ENCODE measurements at places on chromosomes 2 and 18.

- DNase-seq, result no peak
Measured at GRCh38 chr18:61825386-61825785, 67.4 kb downstream of the RNF152 start.

DNA sequence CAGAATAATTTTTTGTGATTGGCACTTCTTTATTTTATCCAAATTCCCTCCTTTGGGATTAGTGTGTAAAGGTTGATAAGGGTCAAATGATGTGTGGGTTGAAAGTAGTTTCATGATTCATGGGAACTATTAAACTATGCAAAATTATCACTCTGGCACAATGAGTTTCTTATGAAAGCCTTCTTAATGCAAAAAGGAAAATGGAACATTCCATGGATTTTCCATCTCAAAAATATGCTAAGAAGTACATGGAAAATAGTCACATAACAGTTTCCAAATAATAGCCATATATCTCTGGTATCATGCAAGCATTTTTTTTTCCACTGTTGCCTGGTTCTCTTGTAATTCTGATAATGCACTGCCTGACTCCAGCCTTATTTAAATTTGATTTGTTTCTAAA is 639.7 kb downstream of the NR4A2 start:
- DNase-seq, result no peak

GRCh38 chr2:230759481-230760167 is 47.0 kb downstream of the CAB39 start:
- no peak for DNase-seq

DNA sequence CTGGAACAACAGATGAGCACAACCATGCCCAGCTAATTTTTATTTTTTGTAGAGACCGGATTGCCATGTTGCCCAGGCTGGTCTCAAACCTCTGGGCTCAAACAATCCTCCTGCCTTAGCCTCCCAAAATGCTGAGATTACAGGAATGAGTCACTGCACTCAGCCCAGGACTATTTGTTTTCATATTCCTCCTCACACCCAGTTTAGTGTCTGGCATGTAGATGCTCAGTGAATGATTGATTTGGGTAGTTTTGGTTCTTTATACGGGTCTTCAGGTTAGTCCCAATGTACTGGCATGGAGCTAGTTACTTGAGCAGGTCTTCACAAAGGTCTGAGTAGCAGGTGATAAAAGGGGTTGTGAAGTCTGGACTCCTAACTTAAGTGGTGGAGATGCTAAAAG is 6.2 kb downstream of the EIF2B4 start:
- DNase-seq, result no peak

- no peak for DNase-seq
Measured at GRCh38 chr2:16281451-16282335, 341.3 kb downstream of the MYCN start.

DNA sequence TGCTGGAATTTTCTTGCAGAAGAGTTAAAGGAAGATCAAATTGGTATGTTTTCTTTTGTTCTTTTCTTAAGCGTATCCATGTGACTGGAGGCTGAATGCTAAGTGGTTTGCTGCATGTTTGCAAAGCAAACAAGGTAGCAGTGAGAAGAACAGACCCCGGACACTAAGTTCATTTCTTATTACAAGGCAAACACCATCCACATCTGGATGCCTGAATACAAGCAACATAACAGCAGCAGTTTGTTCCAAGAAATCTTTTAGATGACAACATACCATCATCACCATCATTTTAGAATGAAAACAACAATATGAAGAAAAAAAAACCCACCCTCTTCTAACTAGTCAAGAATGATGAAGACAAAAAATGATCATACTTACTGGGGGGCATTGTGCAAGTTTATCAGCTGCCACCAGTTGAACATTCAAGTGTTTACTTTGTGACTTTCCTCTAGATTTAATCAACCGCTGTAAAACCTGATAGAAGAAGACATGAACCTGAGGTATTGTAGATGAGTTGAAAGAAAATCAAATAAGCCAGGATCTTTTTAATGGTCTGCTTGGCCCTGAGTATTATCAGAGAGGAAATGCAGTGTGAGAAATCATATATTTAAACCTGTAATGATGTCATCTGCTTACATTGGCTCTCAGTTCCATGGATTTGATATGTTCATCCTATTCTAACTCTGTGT is 25.0 kb upstream of the ARL5A start:
- no peak for DNase-seq

DNA sequence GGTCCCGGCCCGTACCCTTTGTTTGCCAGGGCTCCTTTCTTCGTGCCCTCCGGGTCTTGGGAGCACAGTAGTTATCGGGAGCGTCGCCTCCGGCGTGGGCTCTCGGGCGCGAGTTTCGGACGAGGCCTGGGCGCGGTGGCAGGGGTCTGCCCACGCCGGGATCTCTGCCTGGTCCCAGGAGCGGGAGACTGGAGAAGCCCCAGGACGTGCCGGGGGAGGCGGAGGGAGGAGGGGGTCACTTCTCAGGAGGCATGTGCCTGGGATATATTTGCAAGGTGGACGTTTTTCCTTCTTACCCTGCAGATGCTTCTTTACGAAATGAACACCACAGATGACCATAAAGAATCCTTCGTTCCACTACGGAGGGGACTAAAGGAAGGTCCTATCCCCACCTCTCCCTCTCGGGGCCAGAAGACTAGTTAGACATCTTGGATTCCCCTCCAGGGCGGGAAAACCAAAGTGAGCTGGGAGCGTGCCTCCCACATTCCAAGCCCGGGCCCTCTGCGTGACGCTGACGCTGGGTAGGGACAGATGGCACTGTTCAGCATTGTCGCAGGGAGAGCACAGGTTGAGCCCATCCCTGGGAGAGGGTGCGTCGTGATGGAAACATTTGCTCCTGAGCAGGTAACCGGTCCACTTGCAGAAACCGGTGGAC is 483 bp upstream of the FHL2 start:
- no peak for DNase-seq

GRCh38 chr18:58091099-58091611 is 47.1 kb downstream of the NEDD4L start:
- DNase-seq, result no peak

GRCh38 chr2:181684454-181685149 is 4.3 kb upstream of the NEUROD1 start:
- no peak for DNase-seq

- no peak for DNase-seq
Measured at GRCh38 chr2:127217470-127218325, 2.4 kb downstream of the CYP27C1 start.

DNA sequence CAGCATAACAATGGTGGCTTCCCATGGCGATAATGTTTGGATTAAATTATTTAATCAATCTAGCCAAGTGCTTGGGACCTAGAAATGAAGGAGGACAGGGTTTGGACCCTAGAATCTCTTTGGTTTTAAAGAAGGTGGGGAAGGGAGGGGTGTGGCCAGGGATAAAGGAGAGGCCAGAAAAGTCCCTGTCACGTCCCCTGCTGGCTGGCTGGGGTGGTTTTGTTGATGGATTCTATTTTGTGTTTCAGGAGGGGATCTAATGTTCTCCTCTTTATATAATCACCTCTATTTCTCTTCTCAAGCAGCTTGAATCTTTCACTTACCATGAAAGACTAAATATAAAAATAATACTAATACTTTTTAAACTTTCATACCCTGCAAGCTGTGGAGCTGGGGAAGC is 52.6 kb upstream of the GALR1 start:
- DNase-seq, result no peak

- DNase-seq, result no peak
Measured at GRCh38 chr2:208579678-208580077, 173.1 kb downstream of the PTH2R start.

DNA sequence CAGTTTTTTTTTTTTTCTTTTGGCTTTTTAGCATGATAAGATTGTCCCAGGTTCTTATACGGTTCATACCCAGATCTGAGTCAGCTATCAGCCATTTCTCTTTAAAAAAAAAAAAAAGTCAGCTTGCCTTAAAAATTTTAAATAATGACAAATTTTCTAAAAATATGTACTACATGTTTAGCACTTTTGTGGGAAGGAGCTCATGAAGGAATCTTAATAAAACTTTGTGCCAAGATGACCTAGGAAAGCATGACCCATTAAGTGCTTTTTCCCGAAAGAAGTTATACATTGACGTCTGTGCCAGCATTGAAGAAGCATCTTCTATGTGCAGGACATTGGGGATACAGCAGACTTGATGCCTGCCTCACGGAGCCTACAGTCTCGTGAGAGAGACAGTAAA is 4.5 kb upstream of the RBMS1 start:
- no peak for DNase-seq

DNA sequence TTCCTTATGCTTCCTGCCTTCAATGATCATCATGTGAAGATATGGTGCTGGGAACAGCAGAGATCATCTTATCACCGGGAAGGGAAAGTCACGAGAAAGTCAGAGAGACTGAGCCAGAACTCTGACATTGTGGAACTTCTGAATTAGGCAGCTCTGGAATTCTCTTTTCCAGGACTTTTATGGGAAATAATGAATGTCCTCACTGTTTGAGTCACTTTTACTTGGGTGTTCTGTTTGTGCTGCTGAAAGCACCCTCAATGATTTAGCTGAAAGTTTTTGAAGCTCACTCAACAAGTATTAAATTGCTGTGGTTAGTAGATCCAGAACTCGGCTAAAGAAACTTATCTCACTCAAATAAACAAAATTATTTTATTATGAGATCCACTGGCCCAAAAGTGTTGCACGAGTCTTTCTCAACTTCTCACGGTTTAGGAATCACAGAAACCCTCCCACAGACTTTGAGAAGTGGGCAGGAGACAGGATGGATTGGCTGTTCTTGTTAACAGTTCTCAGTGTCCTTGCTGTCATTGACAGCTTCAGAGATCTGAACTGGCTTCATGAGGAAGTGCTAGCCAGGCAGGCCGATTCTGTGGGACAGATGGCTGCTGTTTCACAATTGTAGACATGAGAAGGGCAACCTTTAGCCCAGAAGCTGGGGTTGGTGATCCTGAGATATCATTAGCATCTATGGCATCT is 26.4 kb upstream of the ATRAID start:
- DNase-seq, result no peak

DNA sequence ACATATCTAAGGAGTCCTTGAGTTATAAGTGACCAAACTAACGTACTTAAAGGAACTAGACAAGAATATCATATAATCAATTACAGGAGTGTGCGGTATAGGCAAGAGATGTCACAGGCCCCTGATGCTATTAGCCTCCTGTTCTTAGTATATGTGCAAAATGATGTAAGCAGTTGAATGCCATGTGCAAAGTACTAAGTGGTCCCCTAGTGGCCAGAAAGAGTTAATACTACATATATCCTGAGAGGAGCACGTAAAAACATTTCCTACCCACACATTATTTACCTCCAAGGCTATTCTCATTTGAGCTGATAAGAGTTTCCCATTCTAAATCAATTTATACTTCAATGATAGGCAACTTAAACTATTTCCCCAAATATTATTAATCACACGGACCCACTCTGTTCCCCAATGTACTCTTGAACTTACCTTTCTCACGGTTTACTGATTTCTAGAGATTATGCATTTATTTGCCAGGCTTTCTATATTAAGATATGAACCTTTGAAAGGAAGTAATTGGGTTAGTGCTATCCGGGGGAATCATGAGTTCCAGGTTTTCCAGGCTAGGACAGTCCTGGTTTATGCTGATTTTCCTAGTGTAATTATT is 158.0 kb upstream of the KLHL14 start:
- no peak for DNase-seq

- no peak for DNase-seq
Measured at GRCh38 chr2:95306336-95306895, 9.3 kb downstream of the KCNIP3 start.

DNA sequence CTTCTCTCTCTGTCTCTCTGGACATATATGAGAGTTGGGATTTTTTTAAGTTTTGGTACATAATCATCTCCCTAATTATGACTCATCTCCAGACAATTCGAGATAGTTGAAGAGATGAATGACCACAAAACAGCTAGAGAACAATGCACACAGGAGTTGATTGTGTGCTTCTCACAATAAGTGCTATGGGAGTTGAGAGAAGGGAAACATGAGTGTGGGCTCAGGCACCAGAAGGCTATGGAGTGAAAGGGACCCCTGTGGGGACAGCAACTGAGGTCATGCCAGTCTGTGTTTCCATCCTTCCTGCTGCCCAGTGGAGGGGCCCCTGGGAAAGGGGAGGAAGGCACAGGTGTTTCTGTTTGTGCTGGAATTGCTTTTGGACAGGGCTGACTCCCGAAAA is 6.5 kb upstream of the YWHAQ start:
- no peak for DNase-seq

- no peak for DNase-seq
Measured at GRCh38 chr2:80300346-80300745, 4.2 kb downstream of the LRRTM1 start.

DNA sequence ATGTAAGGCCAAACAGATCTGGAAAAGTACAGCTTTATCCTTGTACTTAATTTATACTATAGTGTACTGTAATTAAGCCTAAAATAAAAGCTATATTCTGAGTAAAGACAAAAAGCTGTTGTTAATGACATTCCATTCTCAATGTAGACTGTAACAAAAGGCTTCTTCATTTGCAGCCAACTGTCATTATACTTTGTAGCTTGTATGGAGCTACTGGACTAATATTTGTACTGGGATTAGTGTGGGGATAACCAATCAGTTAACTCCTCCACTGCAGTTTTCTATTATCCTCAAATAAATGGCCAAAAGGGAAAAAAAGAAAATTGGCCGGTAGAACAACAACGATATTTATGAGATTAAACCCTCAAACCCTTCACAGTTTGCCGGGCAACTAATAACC is 66.5 kb downstream of the STK39 start:
- no peak for DNase-seq

- no peak for DNase-seq
Measured at GRCh38 chr18:48638896-48639771, 100.3 kb downstream of the CTIF start.

DNA sequence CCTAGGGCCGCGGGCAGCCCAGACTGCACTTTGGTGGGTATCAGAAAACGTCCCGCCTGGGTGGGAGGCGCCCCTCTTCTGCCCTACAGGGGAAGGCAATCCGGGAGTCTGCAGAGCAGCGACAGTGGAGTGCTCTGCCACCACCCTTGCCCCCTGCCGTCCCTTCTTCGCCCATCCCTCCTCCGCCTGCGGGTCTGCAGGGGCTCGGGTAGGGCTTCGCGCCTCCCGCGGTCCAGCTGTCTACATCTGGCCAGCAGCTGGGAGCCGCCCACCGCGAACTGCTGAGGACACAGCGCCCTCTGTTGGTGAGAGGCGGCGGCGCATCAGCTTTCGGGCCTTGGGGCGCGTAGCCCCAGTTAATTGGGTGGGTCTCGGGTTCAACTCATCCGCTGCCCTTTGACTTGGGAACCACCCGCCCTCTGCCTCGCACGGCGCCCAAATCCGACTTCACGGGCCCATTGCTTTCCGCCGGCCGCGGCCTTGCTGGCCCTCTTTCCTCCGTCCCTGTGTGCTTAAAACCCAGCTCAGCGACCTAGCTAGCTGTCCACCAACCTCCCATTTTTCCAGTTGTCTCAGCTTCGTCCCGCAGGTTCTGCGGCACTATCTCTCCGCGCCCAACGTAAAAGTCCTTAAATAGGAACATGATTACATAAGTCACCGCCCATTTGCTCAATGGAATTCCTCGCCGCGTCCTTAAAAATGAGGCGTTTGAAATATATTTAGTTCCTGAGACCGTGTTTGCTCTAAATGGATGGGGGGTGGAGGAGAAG is 17.6 kb downstream of the WNT10A start:
- DNase-seq, result peak; percentile 77

- no peak for DNase-seq
Measured at GRCh38 chr18:41576643-41577042, 378.4 kb upstream of the PIK3C3 start.

Data from stimulated activated naive CD4-positive, alpha-beta T cell treated with Interleukin-2 at 50 U/mL for 16 hours (primary cell).